Fibroblast of skin of right quadriceps (primary cell): ENCODE measurements at places on chromosomes 3 and 15.
A peak's percentile ranks its signal among the peaks of the same experiment; 100 is the strongest.

GRCh38 chr3:151579571-151580270 lies 118.9 kb upstream of the IGSF10 start:
- DNase-seq, result peak; percentile 62

DNA sequence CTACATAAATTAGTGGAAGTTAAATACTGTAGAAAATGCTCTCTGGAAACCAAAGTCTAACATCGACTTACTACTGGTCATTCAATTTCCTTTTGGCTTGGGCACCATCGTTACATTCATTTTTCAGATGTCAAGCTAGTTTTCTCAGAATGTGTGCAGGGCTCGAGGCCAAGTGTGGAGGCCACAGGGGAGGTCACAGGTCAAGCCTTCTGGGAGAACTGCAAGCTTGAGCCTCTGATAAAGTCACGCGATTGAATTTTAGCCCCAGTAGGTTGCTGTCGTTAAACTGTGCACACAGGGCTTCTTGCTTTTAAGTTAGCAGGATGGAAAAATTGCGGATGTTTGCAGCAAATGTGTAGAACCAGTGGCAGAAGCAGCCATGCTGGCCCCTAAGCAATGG lies 182.2 kb downstream of the APBA2 start:
- no peak for DNase-seq

DNA sequence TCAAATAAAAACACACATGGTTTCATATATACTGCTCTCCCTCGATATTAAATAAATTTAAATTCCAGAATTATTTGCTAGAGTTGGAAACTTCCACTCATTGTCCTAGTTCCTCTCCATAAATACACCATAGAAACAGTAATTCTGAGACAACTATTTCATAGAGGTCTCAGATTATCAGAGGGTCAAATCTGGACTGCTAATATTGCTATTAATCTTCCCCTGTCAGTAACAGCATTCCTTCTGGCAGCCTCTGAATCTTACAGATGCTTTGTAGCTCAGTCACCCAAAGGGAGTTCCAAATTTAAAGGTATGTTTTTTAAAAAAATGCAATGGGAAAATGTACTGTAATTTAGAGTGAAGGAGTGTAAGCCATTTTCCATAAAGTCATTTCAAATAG lies 428.8 kb downstream of the PYDC2 start:
- peak; percentile 47 for DNase-seq

GRCh38 chr15:35929740-35930444 lies 383.9 kb upstream of the DPH6 start:
- DNase-seq, result no peak

GRCh38 chr3:159668990-159669476 lies 319.6 kb upstream of the IL12A start:
- DNase-seq, result peak; percentile 70

- peak; percentile 63 for DNase-seq
These were observed 1.1 kb downstream of the DIPK2A start for GRCh38 chr3:143972505-143973258.

DNA sequence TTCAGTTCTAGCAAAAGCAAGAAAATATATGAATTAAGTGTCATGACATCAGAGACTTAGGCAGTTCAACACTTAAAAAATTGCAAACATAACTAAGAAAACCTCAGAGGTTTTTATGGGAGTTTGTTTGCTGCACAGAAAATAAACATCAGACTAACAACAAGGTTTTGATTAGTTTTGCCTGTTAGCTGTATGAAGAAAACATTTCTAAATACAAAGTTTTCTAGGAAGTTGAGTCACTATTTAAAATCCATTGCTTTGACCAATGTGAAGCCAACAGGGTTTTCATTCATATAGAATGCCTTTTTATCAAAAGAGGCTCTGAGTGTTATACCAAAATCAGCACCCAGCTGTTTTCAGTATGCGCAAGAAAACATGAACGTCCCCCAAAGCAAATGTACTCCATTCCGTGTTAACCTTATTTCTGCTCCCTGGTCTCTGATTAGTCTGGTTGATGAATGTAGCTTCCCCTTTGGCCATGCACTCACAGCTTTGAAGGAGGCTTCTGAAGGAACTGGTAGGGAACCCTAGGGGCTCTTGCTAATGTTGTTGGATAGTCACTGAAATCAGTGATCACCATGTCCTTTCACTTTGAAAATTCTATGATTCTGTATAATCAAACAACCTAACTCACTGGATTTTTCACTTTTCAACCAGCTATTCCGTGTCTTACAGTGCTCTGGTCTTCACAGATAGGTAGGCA lies 89.6 kb upstream of the TSEN2 start:
- peak; percentile 13 for DNase-seq

DNA sequence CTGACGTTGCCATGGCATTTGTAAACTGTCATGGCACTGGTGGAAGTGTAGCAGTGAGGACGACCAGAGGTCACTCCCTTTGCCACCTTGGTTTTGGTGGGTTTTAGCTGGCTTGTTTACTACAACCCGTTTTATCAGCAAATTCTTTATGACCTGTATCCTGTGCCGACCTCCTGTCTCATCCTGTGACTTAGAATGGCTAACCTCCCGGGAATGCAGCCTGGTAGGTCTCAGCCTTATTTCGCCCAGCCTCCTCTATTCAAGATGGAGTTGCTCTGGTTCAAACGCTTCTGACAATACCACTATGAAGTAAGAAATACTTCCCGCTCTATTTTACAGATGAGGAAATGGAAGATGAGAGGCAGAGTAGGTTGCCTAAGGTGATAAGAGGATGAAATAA lies 16.6 kb downstream of the PAQR9 start:
- no peak for DNase-seq

- DNase-seq, result peak; percentile 95
These were observed 74.9 kb downstream of the RAD18 start for GRCh38 chr3:8888301-8888915.

DNA sequence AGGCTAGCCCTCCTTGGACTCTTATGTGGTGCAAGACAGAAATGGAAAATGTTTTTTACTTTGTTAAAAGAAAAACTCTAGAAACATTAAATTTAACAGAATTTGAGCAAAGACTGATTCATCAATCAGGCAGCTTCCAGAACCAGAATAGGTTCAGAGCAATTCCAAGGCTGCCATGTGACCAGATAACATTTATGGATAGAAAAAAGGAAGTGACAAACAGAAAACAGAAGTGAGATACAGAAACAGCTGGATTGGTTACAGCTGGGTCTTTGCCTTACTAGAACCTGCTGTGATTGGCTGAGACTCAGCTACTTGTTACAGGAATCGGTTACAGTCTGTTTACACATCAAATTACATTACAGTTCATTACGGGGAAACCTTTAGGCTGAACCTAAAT lies 22.5 kb upstream of the OTOL1 start:
- DNase-seq, result no peak

- no peak for DNase-seq
These were observed 123.2 kb downstream of the LRRK1 start for GRCh38 chr15:101042320-101042719.

GRCh38 chr15:36644191-36644896 lies 64.9 kb downstream of the CDIN1 start:
- peak; percentile 7 for DNase-seq

- no peak for DNase-seq
These were observed 16.2 kb upstream of the DUT start for GRCh38 chr15:48315041-48315440.

GRCh38 chr3:176969506-176969905 lies 227.8 kb downstream of the TBL1XR1 start:
- no peak for DNase-seq

GRCh38 chr3:191051037-191051436 lies 148.0 kb upstream of the OSTN start:
- peak; percentile 5 for DNase-seq

DNA sequence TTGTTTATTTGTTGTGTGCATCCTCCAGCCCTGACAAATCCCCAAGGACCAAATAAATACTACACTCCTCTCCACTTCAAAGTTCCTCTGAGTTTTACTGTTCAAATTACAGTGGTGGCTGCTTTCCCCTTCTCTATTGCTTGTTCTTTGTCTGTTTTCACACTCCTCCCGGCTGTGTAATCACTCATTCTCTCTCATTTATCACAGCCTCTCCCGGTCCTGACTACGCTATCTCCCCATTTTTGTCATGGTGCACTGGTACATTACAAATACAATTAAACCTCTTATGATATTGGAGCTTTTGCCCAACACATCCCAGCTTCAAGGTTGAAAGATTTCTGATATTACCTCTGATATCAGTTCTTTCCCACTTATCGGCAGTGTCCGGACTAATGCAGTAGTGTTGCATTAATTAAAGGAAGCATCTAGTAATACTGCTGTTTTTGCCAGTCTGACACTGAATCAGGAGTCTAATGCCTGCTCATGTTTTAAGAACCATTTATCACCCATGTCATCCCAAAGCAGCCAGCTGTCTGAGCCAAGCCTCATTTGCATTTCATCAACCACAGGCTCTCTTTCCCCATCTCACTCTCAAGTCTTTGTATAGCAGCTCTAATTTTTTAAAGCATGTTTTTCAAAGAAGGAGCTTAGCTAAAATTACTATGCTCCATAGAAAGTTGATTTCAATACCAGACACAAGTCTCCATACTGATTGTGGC lies 740.5 kb downstream of the ROBO2 start:
- DNase-seq, result no peak

DNA sequence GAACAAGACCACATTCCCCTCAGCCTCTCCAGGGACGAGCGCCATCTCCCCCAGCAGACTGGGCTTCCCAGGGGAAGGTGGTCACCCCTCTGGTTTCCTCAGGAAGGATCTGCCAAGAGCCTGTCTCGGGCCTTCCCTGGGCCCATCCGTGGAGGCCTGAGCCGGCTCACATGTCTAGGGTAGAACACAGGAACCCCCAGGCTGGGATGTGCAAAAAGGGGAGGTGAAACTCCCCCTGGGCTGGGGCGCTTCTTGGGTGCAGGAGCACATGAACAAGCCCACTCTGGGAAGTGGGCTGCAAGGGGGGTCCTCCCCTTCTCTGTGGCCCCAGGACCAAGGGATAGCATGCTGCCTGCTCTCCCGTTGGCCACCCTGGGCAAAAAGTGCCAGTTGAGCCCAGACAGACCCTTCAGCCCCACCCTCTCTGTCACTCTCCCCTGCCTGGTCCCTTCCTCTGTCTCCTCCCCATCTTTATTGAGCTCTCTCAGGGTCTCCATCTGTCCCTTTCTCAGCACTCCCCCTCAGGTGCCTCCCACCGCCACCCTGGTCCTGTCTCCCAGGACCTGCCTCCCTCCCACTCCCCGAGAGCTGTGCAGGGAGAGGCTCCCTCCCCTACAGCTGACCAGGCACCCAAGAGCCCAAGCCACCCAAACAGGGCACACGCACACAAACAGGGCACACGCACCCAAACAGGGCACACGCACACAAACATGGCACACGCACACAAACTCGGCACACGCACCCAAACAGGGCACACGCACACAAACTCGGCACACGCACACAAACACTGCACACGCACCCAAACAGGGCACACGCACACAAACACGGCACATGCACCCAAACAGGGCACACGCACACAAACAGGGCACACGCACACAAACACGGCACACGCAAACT lies 864 bp downstream of the SEMA3G start:
- no peak for DNase-seq

DNA sequence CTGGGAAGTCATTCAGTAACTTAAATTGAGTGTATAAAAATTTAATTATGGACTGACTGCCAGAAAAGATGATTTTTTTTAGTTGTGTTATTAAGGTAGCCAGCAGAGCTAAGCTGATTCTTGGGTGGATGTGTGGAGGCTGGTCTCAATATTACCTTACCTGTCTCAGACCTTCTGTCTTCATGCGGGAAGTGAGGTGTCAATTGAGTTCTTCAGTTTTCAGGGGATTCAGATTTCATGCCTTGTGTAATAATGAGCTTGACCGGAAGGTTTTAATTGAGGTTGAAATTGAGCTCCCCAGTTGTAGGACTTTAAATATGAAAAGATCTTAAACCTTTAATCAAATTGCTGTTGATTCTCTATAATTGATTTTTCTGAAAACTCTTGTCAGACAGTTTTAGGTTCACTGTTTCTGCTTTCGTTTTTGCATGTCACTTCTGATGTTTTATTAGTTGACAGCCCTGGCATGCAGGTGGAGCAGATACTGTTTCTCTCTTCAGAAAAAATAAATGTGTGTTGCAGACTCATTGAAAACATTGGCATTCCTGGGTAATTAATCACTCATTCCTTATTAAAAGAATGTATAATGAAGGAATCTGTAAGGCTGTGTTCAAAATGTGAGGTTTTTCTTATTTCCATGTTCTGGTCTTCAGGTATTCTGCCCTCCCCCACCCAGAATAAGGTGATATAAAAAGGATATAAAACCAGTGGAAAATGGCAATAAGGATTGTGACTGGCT lies 54.5 kb downstream of the PSMD6 start:
- DNase-seq, result peak; percentile 44

GRCh38 chr15:48627260-48627940 lies 18.1 kb downstream of the FBN1 start:
- peak; percentile 73 for DNase-seq

DNA sequence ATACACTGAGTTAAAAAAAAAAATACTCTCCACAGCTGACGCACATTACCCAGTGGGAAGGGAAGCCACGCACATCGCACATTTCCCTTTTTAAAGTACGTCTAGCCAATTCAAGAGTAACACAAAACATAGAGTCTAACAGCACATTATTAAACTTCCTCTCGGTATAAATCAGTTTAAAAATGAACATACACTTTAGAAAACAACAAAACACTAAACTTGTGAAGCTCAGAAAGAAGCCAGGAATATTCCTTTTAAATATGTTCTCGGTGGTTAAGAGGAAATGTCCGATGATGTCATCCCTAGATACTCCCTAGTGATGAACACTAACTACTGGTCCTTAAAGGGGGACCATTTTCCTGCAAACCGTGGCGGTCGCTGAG lies 721 bp downstream of the MYEF2 start:
- DNase-seq, result peak; percentile 46

- no peak for DNase-seq
These were observed 130.5 kb downstream of the UBE2E2 start for GRCh38 chr3:23333633-23334032.
